ENCODE measurements at places on chromosomes 1 and 21.

DNA sequence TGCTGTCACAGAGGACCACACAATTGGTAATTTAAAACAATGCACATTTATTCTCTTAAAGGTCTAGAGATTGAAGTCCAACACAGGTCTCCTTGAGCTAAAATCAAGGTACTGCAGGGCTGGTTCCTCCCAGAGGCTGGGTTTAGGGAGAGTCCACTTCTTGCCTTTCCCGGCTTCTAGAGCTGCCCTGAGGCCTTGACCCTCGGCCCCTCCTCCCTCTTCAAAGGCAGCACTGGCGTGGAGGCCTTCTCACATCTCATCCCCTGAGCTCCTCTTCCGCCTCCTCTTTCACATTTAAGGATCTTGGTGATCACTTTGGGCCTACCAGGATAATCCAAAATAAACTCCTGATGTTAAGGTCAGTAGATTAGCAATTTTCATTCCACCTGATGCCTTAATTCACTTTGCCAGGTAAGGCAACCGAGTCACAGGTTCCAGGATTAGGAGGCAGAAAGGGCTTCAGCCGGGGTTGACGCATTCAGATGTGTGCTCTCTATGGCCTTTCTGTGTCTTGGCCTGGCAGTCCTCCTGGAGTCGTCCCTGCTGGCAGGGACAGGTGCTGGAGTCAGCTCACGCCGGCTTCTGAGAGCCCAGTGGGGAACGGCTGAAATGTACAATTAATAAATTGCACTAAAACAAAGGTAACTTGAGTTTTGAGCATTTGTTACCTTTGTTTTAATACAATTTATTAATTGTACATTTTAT lies 61.2 kb upstream of the ABCG1 start:
- no peak for DNase-seq

GRCh38 chr21:21406921-21407320 lies 408.7 kb downstream of the NCAM2 start:
- no peak for DNase-seq

GRCh38 chr1:119083980-119084379 lies 56.5 kb downstream of the WARS2 start:
- DNase-seq, result no peak

DNA sequence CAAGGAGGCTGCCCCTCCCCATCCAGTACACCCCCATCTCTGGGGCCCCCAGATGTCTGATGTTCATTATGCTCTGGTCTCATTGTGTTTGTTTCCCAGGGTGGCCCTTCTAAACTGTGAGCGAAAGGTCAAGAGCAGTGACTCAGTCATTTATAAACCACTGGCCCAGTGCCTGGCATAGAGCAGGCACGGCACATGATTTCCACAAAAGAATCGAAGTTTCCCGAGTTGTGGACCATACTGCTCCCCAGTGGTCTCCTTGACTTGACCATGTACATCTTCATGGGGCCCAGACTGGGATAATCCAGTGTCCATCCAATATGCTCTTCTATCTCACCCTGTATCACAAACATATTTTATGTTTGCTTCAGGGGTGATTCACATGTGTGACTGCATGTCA lies 153.3 kb downstream of the NR5A2 start:
- DNase-seq, result peak; percentile 85

DNA sequence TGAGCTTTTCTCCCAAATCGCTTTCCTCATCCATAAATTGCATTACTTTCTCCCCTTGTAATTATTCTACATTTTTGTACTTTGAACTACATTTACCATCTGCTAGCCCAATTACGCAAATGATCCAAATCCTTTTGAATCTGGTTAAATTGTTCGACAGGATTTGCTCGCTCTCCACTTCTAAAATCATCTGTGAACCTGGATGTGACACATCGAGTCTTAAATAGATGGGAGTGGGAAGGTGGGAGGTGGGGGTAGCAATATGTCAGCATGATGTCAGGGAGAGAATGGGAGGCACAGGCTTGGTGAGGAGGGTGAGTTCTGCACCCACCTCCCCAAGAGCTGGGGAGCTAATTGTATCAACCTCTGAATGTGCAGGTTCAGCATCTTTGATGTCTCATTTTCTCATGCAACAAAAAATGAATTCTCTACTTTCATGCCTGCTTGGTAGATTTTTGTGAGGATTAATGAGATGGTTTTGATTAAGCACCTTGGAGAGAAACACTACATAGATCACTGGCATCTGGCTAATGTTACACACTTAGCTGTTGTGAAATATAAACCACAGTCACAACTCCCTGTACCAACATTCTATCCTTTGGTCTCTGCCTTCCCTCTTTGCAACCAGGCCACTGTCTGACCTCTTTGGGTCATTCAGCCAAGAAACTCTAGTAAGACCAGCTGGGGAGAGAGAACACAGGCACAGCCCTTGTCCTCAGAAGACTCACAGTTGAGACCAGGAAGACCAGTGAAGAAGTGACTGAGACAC lies 165.1 kb downstream of the DAB1 start:
- DNase-seq, result no peak

DNA sequence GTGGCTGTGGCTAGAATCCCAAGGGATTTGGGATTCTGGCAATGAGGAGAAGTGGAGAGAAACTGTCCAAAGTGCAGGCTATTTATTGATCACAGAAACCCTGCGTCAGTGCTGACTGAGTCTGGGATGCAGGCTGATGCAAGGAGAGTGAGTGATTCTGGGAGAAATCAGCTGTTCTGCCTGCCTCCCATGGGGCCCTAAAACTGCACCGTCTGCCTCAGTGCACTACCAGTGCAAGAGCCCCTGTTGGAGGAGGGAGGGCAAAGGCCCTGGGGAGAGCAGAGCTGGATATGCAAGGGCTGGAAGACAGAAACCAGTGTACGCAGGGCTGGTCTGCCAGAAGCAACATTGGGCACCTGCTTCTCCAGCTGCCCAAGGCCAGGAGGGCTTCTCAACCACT lies 42.6 kb downstream of the C1orf198 start:
- DNase-seq, result no peak

- DNase-seq, result no peak
Observed at GRCh38 chr1:71276466-71276865, 195.6 kb upstream of the ZRANB2 start.

- peak; percentile 39 for DNase-seq
Observed at GRCh38 chr21:37367703-37368540, 1.3 kb downstream of the DYRK1A start.

DNA sequence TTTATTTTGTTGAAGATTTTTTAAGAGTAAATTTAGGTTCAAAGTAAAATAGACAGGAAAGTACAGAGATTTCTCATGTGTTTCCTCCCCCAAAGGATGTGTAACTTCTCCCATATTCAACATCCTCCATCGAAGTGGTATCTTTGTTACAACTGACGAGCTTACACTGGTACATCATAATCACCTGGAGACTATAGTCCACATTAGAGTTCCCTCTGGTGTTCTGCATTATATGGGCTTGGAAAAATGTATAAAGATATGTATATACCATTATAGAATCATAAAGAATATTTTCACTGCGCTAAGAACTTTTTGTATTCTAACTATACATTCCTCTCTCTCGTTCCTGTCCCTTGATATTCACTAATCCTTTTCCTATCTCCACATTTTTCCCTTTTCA lies 203.7 kb downstream of the AMY1C start:
- DNase-seq, result no peak

GRCh38 chr1:227317011-227317451 lies 1.3 kb downstream of the CDC42BPA start:
- peak; percentile 24 for DNase-seq

DNA sequence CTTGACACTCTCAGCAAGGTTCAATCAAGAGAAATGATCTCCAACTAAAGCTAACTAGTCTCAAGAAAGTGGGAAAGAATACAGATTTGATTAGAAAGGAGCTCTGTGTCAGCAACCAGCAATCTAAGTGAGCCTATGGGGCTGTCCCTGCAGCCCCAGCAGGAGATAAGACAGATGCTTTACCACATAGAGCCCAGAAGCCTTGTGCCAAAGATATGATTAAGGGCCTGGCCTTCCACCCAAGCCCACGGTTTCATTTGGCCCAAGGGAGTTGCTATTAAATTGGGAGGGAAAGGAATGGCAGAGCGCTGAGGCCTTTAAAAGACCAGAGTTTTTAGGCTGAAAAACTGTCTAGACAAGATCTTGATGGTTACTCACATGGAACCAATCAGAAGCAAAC lies 74.8 kb downstream of the HLCS start:
- DNase-seq, result peak; percentile 32

DNA sequence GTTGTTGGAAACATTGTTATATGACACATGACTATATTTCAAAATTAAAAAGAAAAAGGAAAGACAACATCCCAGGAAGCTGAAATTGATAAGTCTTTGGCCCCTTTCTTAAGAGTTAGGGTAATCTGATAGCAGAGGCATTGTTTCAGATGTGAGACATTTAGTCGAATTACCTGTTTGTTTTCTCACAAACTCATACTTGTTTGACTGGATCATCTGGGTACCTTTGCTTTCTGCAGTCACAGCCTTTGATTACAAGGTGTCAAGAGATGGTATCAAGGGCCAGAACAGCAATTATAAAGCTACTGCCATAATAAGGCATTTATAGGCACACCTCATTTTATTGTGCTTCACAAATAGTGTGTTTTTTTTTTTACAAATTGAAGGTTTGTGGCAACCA lies 136.3 kb downstream of the DUSP10 start:
- no peak for DNase-seq

GRCh38 chr1:41726899-41727748 lies 191.6 kb downstream of the HIVEP3 start:
- peak; percentile 33 for DNase-seq
